ENCODE measurements at places on chromosomes 1 and 21.

- DNase-seq, result no peak
Measured at GRCh38 chr1:47233186-47233585, 1.2 kb upstream of the TAL1 start.

DNA sequence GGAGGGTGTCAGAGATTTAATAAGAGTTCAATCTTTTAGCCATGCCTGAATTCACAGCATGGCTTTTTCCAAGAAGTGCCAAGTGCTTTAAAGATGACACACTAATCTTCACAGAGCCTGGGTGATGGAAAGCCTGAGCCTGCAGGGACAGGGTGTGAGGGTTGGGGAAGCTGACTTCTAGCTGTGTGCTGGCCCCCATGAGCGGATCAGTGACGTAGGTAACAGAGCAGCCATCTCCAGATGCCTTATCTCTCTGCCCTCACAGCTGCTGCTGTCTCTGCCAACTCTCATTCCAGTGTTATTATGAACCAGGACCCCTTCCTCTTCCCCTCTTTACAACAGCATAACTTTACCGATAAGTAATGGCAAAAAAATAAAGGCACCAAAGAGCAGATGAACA is 30.6 kb downstream of the FAM78B start:
- no peak for DNase-seq

GRCh38 chr1:70890408-70890807 is 157.2 kb downstream of the PTGER3 start:
- no peak for DNase-seq

- no peak for DNase-seq
Measured at GRCh38 chr21:36909901-36910561, 56.4 kb downstream of the HLCS start.

GRCh38 chr1:45686015-45686287 is 382 bp downstream of the GPBP1L1 start:
- DNase-seq, result peak; percentile 46

GRCh38 chr21:42369821-42370220 is 3.5 kb upstream of the TFF1 start:
- no peak for DNase-seq

DNA sequence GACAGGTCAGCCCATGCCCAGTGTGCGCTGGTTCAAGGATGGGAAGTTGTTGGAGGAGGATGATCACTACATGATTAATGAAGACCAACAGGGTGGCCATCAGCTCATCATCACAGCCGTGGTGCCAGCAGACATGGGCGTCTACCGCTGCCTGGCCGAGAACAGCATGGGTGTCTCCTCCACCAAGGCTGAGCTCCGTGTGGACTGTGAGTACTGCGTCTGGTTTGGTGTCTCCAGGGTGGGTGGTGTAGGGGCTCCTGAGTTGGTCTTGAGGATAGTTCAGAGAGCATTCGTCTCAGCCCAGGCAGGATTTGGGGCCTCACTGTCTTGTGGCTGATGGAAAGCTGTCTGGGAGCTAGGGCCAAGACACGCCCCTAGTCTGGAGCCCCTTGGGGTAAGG is 83.2 kb downstream of the TRIM11 start:
- DNase-seq, result no peak

- no peak for DNase-seq
Measured at GRCh38 chr1:219550201-219550600, 62.7 kb downstream of the ZC3H11B start.
